Melanocyte of skin (primary cell): ENCODE measurements at places on chromosomes 2 and 18. TPM values are rescaled to one million over a fixed set of nuclear protein-coding genes. Genes with fewer than 3 reads are reported as not detected.

The AGXT gene
- total RNA-seq = not detected in 2 replicates

The IKZF2 gene
- total RNA-seq = 2.9 and 3.7 TPM in 2 replicates

The TCF23 gene
- not detected in 2 replicates for total RNA-seq

The CFAP53 gene
- total RNA-seq = 0.15 and 0.33 TPM in 2 replicates

The ADRA2B gene
- total RNA-seq = under 0.01 TPM in 1 of 2 replicates, not detected in the other

The AMER3 gene
- not detected in 2 replicates for total RNA-seq

The ARHGAP25 gene
- 0.34 and 1.5 TPM in 2 replicates for total RNA-seq

The PNO1 gene
- total RNA-seq = 23.6 and 31.9 TPM in 2 replicates

The LANCL1 gene
- 52.7 and 69.8 TPM in 2 replicates for total RNA-seq

The CWC22 gene
- total RNA-seq = 10.7 and 16.3 TPM in 2 replicates

The C18orf54 gene
- total RNA-seq = 2.1 and 2.5 TPM in 2 replicates
